Activated naive CD4-positive, alpha-beta T cell (primary cell): ENCODE measurements at places on chromosomes 5 and 9.

DNA sequence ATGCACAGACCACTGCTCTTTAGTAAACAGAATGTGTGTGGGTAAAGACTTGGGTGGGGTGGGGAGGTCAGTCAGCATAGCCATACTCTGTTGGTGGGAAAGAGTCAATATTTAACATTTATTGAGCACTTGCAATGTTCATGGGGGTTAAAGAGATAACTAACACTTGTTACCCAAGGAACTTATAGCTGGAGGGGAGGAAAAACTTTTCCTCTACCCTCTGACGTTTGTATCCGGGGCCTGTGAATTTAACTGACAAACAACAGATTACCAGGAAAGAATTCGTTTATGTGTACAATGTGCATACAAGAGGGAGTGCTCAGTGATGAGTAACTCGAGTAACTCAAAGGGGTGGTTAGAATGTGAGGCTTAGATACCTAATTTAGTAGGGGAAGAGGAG, 6.8 kb upstream of the CLINT1 start:
- DNase-seq, result no peak

DNA sequence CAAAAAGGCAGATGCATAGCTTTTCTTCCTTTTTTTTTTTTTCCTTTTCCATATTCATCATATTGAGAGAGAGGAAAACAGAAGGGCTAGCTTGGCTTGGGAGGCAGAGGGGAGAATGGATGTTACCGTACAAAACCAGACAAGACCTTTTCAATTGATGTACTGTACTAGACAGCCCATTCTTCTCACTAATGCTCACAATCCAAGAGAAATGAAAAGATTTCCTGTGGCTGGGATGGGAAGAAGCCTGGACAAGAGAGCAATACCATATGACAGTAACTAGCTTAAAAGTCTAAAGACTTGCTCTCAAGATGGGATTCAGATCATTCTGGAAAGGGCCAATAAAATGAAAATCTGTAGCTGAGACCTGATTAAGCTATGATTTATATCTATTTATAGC, 3.4 kb downstream of the CEMIP2 start:
- no peak for DNase-seq

GRCh38 chr9:117013440-117013995, 326.4 kb downstream of the TRIM32 start:
- no peak for DNase-seq

GRCh38 chr5:17192191-17192590, 25.2 kb upstream of the BASP1 start:
- no peak for DNase-seq

DNA sequence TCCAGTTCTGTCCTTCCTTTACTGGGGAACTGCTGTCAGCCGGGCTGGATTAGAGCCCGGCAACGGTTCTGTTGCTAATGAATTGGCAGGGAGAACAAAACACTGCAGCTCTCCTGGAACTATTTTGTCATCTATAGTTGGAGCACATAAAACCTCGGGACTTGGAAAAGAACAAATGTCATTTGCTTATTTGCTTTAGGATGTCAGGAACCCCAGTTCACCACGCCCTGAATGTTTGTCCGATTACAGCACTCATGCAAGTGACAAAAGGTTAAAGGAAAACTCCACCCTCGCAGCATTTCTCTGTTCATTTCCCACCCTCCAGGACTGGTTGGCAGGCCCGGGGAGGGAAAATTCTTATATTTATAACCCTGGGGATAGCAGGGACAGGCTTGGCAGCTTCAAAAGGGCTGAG, 66.4 kb upstream of the PLPP1 start:
- DNase-seq, result no peak

- DNase-seq, result no peak
These were observed 597 bp downstream of the SLC31A1 start for GRCh38 chr9:113221800-113222481.

- DNase-seq, result no peak
These were observed 713.8 kb upstream of the MEF2C start for GRCh38 chr5:89596821-89597220.

- DNase-seq, result no peak
These were observed 36.1 kb downstream of the TMC1 start for GRCh38 chr9:72557549-72557948.

GRCh38 chr5:16549491-16550206, 67.1 kb downstream of the RETREG1 start:
- no peak for DNase-seq

- DNase-seq, result peak; percentile 31
These were observed at the start of gene ADAMTSL2 for GRCh38 chr9:133534346-133535291. ADAMTSL2 (plus strand) TSS chr9:133534704; CDS start chr9:133536713, 2,009 bp downstream.
